Posterior cingulate gyrus (tissue), 11 donors: ENCODE measurements at places on chromosomes 16 and 17.

GRCh38 chr17:69900829-69901228 is 174.2 kb upstream of the KCNJ16 start:
- no peak for DNase-seq

DNA sequence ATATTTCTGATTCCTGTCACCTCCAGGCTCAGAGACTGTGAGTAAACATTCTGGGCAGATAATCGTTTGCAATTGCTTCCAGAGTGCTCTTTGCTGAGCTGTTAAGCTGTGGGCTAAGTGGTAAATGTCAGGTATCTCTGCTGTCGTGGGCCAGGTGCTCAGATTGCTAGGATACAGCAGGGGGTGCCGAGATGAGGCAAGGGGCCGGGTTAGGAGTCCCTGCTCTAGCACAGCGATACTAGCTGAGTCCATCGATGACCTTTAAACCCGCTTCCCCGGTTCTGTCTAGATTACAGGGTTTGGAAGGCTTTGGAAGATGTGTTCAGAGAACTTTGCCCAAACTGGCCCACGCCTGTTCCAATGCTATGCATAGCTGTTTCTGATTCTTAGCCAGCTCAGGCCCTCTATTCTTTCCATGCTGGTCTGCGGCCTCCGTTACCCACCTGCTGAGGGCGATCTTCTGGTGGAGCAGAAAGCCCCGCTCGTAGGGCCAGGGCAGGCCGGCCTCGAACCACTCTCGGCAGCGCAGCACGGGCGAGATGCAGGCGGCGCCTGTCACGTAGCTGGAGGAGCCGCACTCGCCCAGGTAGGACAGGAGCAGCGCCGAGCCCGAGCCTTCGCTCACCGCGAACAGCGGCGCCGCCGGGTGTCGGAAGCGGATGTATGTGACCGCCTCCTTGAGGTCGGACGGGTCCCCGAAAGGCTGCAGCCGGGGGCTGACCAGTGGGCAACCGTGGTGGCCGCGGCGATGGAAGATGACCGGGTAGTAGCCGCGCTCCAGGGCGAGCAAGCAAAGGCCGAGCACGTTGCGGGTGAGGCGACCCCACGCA is 979 bp downstream of the ABHD15 start:
- no peak for DNase-seq

DNA sequence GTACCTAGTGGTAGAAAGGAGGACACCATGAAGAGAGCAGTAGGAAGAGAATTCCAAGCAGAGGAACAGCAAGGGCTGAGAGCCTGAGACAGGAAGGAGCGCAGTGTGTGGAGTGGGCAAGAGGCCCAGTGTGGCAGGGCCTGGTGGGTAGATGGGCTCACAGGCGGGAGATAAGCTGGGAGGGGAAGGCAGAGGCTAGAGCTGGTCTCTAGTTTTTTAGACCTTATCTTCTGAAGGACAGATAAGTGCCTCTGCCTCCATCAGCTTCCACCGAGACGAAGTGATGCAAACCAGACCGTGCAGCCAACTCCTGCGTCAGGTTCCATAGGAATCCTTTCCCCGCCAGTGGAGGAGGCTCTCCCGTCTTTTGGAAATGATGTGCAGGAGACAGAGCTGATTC is 33.6 kb downstream of the CDH1 start:
- no peak for DNase-seq

DNA sequence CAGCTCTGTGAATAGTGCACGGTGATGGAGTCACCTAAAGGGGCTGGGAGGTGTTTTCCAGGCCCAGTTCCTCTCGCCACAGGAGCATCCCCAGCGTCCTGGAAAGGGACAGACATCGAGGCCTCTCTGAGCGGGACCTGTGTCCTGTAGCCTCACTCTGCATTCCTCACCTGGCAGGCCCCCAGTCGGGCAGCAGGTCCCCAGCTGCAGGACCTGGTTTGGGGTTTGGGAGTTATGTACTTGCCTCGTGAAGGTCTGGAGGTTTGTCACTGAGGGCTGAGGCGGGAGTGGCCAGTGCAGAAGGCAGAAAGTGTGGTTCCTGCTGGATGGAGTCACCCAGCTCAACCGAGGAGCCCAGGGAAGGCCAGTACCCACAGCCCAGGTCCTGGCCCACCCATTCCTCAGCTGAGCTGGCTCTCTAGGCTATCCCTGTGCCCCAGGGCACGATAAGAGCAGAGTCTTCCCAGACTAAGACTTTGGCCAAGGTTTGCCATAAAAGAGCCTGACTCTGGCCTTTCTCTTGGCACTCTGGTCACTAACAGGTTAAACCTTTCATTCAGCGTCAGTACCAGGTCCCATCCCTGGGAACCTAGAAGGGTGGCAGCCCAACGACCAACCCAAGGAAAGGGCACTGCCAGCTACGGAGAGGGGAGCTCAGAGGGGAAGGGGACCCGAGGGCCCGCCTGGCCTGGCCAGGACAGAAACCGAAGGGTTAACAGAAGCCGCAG is 24.4 kb downstream of the TBX4 start:
- no peak for DNase-seq

DNA sequence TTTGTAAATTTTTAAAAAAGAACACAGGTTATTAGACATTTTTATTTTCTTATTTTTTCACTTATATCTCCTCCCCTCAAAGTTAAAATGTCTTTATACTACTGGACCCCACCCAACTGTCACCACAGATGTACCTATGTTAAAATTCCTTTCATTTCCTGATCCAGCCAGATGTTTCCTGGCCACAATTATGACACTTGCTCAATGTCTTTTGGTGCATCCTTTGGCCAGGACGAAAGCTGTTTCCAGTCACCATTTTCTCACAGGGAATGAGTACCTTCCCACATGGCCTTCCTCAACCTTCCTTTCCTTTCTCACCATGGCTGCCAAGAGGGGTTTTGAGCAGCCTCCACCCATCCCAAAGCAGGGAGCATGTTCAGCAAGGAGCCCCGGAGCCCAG is 365.7 kb upstream of the MAF start:
- no peak for DNase-seq

GRCh38 chr16:9528511-9529079 is 437.2 kb downstream of the HAPSTR1 start:
- no peak for DNase-seq

DNA sequence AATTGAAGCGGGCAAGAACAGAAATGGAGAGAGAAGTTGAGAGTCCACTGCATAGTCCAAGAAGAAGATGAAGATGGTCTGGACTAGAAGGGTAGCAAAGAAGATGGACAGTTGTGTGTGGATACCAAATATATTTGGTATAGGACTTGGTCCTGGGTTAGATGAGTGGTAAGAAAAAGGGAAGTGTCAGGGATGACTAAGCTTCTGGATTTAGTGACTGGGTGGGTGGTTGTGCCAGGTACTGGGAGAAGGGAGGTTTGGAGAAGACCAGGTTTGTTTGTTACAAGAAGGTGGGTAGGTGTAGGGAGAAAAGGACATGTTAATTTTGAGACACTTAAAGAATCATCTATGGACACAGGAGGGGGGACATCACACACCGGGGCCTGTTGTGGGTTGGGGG is 5.4 kb downstream of the VMP1 start:
- no peak for DNase-seq

GRCh38 chr17:71855010-71855409 is 265.8 kb upstream of the SOX9 start:
- no peak for DNase-seq

DNA sequence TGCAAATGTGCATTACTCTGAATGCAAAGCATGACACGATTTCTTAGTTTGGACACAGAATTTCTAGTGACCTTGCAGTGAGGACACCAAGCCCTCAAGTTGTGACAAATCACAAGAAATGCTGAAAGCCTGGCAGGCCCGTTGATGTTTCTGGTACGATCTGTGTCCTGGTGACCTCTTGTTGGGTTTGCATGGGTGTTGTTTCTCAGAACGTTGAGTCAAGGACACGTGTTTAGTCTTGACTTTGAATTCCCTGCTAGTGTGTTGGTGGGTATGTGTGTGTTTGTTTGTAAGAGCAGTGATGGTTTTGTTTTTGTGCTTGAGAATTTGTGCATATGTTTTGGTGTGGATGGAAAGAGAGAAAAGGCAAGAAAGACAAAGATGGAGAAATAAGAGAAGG is 37.8 kb upstream of the MAF start:
- no peak for DNase-seq

- no peak for DNase-seq
Observed at GRCh38 chr16:46743232-46743719, 4.9 kb downstream of the MYLK3 start.

GRCh38 chr17:9974448-9975381 is 69.6 kb upstream of the RCVRN start:
- no peak for DNase-seq

DNA sequence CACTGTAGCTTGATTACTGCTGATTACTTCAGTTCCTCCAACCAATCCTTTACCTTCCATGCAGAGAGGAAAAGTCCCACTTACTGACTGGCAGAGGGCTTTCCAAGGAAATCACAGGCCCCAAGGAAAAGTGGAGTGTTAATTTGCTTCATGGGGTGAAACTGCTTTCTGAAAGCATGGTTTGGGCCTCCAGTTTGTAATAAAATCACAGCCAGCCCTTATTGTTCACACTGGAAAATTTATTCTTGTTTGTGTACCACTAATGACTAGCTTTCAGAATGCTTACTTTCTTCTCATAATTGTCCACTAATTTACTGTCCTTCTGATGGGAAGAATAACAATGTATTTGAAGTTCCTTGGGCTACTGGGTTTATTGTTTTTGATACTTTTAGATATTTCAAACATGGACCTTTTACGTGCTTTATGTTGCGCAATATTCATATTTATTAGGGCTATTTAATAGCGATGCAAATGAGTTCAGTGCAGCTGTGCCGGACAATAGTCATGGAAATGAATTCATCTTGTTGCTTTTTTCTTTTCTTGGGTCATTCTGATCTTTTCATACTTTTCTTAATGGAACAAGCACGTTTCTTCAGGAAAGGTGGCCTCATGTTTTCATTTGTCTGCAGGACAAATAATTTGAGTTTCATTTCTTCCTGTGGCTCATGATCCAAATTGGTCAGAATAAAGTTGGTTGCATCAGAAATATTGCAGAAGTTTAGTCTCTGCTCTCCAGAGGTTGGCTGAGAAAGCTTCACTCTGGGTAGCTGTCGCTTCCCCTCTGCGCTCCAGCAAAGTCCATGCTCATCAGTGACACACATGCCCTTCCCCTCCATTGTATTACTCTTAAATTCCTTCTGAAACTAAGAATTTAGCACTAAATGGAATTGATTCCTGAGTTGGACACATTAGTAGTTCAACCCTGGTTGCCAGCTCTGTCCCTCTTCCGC is 128.7 kb downstream of the PRKCA start:
- DNase-seq: no peak

DNA sequence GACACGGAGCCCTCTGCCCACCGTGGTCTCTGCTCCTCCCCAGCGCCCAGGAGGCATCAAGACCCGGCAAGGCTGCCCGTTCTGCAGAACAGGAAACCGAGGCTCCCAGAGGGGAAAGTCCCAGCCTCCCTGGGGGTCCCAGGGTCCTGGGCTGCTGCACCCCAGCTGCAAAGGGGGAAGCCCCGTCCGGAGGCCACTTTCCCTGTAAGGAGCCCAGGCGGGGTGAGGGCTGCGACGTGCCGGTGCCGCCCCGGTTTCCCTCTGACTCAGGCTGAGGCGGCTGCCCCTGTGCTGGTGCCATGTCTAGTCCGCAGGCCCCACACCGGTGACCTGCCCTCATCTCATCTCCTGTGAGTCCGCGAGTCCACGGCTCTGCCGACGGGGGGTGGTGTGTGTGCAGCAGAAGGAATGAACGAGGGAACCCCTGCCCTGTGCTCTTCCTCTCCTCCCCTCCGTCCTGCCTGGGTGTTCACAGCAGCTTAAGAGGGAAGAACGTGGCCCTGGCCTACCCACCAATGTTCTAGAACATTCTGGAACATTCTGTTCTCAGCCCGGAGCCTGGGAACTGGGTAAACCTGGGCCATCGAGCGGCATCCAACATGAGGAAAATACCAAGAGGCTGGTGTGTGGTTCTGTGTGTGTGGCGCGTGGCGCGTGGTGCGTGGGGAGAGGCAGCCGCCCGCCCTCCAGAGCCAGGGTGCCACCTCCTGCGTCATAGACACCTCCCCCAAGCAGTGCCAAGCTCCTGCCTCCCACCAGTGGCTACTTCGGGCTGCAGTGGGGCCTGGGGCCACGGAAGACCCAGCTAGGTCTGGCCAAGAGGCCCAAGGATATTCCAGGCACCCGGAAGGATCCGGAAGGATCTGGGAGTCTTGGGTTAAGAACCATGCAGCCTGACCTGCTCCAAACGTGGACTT is 7.0 kb upstream of the CBFA2T3 start:
- no peak for DNase-seq

DNA sequence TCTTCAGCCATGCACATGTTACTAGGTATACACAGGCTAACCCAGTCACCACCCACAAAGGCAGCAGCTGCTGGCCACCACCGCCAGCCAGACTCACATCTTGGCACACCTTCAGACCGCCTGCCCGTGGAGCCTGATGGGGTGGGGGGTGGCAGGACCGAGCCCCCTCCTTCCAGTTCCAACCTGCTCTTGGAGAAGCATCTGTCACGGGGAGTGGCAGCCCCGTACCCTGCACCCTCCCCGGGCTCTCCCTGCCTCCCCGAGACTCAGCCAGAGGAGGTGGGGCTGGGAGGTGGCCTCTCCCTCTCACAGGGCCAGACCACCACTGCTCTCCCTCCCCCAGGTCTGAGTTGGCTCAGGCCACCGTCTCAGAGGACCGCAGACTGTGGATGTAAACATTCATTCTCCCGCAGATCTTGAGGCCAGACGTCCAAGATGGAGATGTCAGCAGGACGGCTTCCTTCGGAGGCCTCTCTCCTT is 11.3 kb upstream of the RBFOX3 start:
- peak; percentile 57 for DNase-seq

GRCh38 chr17:5540321-5540720 is 44.0 kb downstream of the NLRP1 start:
- no peak for DNase-seq

GRCh38 chr16:88065747-88066142 is 114.5 kb downstream of the BANP start:
- DNase-seq: no peak

DNA sequence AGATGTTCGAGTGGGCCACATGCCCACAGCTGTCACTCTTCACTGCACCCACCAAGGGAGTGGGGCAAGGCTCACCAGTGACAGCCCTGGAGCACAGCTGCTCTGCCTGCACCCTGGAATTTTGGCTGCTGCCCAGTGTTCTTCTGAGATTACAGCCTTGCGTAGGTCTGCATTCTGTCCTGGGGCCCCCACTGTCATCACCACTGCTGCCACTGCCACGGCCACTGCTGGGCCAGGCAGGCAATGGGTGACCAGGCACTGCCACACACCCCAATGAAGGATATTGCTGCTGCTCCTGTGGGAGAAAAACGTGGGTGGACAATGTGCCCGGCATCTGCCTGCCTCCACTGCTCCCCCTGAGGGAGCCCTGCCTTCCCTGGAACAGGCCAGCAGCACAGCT is 1717.0 kb downstream of the TP53TG3F start:
- DNase-seq: no peak

DNA sequence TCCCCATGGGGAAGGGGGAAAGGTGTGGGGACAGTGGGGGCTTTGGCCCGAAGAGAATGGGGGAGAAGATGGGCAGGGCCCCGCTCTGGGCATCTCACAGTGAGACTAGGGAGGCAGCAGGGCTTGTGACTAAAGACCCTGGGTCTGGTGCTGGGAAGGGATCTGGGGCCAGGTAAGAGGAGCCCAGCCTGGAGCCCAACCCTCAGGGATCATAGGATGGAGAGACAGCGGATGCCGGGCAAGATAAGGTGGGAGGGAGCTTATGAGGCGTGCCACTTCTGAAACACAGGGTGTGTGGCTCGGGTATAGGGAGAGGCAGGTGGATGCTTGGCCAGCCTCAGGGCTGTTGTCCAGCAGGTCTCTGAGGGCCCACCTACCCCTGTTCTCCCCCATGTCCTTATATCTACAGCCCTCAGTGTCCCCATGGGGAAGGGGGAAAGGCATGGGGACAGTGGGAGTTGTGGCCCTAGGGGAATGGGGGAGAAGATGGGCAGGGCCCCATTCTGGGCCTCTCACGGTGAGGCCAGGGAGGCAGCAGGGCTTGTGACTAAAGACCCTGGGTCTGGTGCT is 15.4 kb downstream of the USP6 start:
- no peak for DNase-seq
